ENCODE measurements at places on chromosomes 2 and 18.

- no peak for DNase-seq
Measured at GRCh38 chr2:166463640-166464039, 30.4 kb downstream of the SCN7A start.

DNA sequence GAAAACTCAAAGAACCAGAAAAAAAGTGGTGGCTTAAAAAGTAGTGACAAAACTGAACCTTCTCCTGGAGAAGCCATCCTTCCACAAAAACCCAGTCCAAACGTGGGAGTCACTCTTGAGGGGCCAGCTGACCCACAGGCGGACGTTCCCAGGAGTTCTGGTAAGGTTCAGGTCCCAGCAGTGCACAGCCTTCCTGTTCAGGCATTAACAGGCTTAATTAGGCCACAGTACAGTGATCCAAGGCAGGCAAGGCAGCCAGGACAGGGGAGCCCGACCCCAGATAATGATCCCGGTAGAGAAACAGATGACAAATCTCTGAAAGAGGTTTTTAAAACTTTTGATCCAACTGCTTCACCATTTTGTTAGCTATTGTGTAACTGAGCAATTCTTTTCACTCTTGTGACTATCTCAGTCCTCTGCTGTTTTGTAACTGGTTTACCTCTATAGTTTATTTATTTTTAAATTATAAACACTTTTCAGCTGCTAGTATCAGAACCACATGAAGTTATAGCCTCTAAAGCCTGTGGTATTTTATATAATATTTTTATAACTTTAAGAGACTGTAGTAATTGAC lies 56.8 kb downstream of the ZC3H6 start:
- DNase-seq, result no peak

GRCh38 chr2:238005528-238005927 lies 38.7 kb downstream of the UBE2F start:
- DNase-seq, result no peak

GRCh38 chr2:107412981-107413380 lies 413.7 kb upstream of the RGPD4 start:
- DNase-seq, result no peak

- DNase-seq, result no peak
Measured at GRCh38 chr2:151569167-151569566, 159.5 kb downstream of the RIF1 start.

DNA sequence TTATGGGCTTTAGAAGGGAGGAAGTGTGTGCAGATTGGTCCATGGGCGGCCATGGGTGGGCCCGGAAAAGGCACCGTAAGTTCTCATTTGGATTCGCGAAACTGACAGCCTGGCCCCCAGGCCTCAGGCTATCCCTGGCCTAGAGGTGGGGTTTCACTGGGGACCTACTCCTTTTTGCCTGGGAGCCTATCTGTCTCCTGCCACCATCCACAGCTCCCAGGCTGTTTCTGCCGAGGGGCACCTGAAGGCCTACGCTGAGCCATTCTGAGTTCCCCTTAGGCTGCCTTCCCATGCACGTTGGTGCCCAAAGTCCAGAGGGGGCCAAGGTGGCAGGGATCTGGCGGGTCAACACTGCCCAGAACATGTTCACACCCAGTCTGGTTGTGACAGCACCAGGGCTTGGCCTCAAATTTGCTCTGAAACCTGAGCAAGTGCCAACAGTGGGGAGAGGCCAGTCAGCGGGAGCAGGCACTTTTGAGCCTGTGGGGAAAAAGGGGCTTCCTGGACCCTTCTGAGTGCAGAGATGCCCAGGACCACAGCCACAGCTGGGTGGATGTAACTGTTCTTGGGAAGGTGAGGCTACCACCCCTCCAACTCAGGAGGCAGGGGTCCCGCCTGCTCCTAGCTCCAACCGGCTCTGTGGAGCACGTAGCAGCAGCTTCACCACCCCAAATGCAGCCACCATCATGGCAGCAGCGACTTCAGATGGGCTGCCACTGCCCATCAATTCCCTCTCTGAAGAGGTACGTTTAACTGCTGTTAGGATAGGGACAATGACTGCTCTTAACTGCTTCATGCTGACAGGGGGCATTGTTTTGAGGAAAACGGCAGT lies 73.6 kb upstream of the ZNF804A start:
- no peak for DNase-seq

GRCh38 chr2:62477573-62477972 lies 28.4 kb downstream of the TMEM17 start:
- DNase-seq, result no peak

DNA sequence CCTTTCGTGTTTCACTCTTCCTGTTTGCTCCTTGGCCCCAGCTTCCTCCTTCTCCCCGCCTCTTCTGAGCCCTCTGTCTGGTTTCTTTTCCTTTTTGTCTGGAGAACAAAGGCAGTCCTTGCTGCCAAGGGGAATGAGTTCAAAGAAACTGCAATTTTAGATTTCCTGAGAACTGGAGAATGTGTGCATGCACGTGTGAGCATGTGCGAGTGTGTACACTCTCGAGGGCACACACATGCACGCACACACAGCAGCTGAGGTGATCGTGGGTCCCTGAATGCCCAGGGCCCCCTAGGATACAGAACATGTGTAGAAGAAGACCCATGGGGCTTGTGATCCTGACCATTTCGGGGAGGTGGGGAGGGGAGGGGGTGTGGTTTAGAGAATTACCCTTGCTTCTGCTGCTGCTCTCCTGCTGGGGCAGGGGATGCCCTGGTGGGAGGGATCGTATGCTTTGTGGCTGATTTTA lies 151.8 kb downstream of the DYSF start:
- DNase-seq, result no peak

GRCh38 chr18:68033466-68033865 lies 516.9 kb upstream of the DSEL start:
- DNase-seq, result no peak

GRCh38 chr18:78659748-78660147 lies 319.9 kb upstream of the SALL3 start:
- DNase-seq, result no peak

DNA sequence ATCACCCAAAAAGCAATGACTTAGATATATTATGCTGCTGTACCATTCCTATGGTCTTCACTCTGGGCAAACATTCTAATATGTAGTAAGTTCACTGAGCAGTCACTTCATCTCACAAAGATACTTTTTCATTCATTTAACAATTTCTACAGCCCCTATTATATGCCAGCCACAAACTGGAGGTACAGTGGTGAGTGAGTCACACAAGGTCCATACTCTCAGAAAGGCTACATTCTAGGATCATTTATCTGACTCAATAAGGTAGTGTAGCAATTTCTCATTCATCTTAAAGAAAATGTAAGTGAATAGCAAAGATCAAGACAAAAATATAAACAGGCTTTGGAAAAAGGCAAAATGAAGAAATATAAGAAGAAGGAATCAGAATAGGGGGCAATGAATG lies 40.5 kb downstream of the NHEJ1 start:
- DNase-seq, result no peak

GRCh38 chr2:98880266-98881152 lies 55.5 kb downstream of the CRACDL start:
- no peak for DNase-seq

DNA sequence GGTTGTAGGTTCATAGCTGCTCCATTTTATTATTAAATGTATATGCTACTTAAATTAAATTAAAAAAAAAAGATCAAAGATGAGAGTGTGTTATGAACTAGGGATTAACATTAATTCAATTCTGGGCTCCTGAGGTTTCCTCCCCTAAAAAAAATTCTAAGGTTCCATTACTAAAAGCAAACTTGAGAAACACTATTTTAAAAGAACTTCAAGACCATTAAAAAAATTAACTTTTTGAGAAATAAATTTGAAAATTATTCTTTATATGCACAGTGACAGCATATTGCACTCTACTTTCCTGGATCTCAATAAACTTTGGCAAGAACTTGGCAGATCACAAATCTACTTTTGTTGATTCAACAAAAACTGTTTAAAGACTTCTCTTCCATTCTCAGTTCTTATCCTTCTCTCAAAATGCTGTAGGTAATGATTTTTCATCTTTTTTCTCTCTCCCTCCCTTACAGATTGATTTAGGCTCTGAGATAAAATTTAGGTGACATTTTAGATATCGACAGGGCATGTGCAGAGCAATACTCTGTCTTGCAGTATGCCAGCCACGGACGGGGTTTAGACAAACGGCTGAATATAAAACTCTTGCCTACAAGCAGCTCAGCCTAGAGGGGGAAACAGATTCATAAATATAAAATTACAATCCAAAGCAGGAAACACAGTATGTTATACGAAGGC lies 592 bp upstream of the MARS2 start:
- no peak for DNase-seq

GRCh38 chr18:3453540-3454364 lies 3.8 kb downstream of the TGIF1 start:
- no peak for DNase-seq

Measured in NCI-H187 treated with DMSO at 0.1 percent for 48 hours (cell line).